ENCODE measurements at places on chromosomes 2 and 18.

- DNase-seq = no peak
These were observed 103.1 kb downstream of the CCDC85A start for GRCh38 chr2:56286936-56287335.

GRCh38 chr2:151367571-151367970 lies 10.2 kb downstream of the TNFAIP6 start:
- no peak for DNase-seq

DNA sequence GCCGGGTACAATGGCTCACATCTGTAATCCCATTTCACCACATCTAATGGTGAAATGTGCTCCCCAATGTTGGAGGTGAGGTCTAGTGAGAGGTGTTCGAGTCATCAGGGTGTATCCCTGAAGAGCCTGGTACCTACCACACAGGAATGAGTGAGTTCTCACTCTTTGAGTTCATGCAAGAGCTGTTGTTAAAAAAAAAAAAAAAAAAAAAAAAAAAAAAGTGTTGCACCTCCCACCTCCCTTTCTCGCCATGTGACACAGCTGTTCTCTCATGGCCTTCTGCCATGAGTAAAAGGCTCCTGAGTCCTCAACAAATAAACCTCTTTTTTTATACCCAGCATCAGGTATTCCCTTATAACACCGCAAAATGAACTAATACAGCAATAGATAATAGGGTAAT lies 106.3 kb downstream of the C2orf74 start:
- no peak for DNase-seq

DNA sequence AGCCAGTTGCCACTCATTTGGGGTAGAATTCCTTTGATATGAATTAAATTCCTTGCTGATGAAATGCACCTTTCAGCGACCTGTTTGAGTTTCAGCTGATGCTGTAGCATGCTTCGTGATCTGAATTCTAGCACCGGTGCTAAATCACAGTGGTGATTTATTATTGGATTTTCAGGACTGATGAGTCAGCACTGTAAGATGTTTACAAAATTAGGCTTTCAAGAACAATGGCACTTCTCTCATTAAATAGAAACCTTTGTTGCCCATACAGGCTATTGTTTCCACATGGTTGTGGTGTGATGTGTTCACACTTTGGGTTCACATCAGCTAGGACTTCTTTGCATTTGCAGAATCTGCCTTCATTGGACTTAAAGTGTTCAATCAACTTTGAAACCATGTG lies 687.7 kb downstream of the ARHGAP15 start:
- DNase-seq = no peak

DNA sequence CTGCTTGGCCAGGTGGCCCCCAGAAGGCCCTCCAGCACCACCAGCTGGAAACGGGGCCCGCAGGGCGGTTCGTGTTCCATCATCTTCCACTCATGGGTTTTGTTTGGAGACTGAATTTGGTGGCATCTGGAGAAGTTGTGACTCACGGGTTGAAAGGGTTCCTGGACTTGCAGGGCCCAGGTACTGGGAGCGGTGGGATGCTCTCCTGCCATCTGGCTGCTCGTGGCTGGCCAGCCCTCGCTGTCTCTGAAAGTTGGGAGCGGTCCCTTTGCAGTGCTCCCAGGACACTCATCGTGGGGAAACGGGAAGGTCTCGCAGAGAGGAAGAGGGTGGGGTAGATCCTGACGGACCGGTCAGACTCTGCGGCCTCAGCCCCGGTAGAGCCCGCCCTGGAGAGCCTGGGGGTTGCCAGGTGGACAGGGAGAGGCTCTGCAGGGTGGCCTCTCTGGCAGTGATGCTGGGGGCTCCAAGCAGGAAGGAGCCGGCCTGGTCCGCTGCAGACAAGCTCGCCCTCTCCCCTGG lies 47.5 kb downstream of the TWIST2 start:
- no peak for DNase-seq

GRCh38 chr2:16085073-16085472 lies 144.7 kb downstream of the MYCN start:
- DNase-seq = no peak

DNA sequence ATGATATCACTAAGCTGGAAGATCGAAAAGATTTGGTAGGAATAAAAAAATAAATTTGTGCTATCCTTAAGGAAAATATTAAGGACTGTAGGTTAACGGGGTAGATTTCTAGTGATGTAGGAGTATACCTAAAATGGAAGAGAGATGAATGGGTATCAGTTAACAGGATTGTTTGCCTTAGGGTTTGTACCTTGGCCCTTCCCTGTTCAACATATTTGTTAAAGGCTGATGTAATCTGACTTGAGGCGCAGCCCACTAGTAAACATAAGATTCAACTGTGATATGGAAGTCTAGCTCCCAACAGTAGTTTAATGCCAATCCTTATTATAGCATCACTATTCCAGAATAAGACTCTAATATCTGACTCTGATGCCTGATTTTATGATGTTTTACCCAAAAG lies 685.2 kb downstream of the DCC start:
- peak; percentile 20 for DNase-seq

DNA sequence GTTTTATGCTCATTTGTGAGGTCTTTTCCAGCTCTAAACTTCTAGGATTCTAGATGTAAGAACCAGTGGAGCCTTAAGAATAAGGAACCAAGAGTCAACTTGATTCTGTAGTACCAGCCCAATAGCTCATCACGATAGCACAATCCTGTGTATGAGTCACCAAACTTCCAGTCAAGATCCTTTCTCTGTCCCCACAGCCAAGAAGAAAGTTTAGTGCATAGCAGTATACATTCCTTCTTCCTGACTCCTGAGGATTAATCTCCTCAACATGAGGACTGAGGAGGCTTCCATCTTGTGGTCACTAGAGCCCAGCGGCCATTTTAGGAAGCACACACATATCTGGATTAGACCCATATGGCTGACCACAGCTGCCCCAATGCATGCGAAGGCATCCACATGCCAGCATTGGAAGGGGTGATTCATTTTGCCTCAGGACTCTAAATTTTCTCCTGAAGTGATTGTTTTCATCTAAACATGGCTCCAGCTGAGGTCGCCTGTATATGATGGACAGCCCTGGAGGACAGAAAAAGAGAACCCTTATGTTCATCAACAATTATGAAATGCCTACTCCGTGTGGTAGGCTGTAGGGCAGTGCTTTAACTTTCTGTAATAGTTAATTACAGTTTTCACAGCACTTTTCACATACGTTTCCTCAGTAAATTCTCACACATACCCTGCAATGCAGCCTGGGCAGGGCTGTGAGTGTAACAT lies 53.5 kb downstream of the RASGRP3 start:
- DNase-seq = no peak

- DNase-seq = no peak
These were observed 5.6 kb downstream of the CROCC2 start for GRCh38 chr2:240911641-240912265.

- DNase-seq = no peak
These were observed 401.9 kb downstream of the LRP1B start for GRCh38 chr2:141728886-141729285.

DNA sequence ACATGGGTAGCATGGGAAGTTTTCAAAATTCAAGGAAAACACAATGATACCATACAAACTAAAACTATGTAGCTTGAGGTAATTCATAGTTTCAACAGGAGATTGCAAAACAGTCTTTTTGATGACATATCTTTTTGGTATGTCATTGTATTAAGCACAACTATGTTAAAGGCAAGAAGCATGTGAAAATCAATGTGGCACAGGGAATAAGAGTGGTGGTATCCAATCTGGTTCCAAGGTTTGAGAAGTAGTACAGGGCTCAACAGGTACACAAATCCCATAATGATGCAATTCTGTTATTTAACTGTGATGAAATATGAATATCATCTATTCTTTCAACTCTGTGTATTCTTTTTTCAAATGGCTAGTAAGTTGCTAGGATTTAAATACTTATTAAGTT lies 16.4 kb upstream of the DLX2 start:
- no peak for DNase-seq

DNA sequence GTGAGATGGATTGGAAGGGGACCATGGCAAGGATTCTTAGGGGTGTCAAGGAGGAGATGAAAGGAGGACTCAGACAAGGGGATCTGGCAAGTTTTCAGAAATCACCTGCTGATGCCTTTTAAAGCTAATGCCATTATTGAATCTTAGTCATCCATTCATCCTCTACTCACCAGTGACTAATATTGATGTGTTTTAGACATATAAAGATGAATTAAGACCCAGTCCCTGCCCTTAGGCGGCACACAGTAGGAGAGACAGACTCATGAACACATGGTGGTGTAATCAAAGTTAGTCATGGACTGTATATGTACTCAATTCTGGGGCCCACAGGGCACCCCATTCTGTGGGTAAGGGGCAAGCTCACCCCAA lies 56.5 kb upstream of the ATL2 start:
- no peak for DNase-seq

DNA sequence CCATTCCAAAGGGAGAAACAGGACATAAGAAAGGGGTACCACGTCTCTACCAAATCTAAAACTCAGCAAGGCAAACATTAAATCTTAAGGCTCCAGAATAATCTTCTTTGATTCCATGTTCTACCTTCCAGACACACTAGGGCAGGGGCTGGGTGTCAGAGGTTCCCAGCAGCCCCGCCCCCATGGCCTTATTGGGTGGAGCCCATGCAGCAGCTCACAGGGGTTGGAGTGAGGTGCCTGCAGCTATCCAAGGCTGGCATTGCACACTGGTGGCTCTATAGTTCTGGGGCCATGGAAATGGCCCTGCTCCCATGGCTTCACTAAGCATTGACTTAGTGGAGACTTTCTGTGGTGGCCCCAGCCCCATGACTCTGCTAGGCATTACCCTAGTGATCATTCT lies 14.9 kb upstream of the OSR1 start:
- no peak for DNase-seq

- DNase-seq = no peak
These were observed 371 bp upstream of the LCLAT1 start for GRCh38 chr2:30446602-30447148.

DNA sequence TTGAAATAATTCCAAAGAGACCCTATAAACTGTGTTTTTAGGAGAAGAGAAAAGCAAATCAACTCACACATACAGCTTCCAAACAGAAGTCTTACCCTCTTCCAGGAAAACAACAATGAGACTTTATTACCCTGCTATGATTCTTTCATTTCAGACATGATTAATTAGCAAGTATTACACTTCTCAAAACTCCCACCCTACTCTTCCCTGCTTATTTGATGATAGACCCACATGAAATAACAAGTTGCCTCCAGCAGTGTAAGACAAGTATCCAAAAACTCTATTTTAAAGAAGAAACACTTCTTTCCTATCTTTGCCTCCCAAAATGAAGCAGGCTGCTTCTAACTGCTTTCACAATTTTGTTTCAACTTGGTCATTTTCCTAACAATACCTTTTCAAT lies 4.1 kb downstream of the FIGN start:
- no peak for DNase-seq

GRCh38 chr18:57984490-57985115 lies 59.4 kb upstream of the NEDD4L start:
- DNase-seq = no peak

GRCh38 chr2:205539603-205540002 lies 142.7 kb upstream of the NRP2 start:
- no peak for DNase-seq

GRCh38 chr2:9690716-9691498 lies 60.1 kb upstream of the YWHAQ start:
- DNase-seq = no peak

- no peak for DNase-seq
These were observed 19.3 kb upstream of the HPCAL1 start for GRCh38 chr2:10283106-10284062.

GRCh38 chr2:156553714-156554442 lies 117.7 kb downstream of the GPD2 start:
- DNase-seq = no peak

- DNase-seq = peak; percentile 70
These were observed 1.4 kb upstream of the HPCAL1 start for GRCh38 chr2:10300997-10301940.

- no peak for DNase-seq
These were observed 13.6 kb downstream of the CIB4 start for GRCh38 chr2:26627350-26628105.

- DNase-seq = no peak
These were observed 54.7 kb downstream of the DTNB start for GRCh38 chr2:25618676-25619075.

GRCh38 chr2:120239488-120240287 lies 13.0 kb upstream of the RALB start:
- DNase-seq = no peak

- DNase-seq = peak; percentile 44
These were observed 85.3 kb downstream of the CDC42EP3 start for GRCh38 chr2:37585982-37586621.

GRCh38 chr2:29187926-29188325 lies 72.7 kb downstream of the CLIP4 start:
- no peak for DNase-seq

DNA sequence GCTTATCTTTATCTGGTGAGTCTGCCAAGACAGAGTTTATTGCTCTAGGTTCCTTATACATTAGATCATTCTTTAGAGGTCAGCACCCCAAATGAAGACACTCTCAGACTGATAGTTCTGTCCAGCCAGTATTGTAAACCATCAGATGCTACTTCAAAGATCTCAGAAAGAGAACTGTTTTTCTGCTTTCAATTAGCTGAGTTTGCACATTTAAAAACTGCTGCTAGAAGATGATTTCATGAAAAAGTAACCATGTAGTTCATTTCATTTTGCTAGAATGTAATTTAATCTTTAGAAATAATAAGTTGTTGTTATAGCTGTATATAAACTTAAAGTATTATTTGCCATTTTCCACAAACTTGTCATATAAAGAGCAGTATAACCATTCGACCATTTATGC lies 344.5 kb upstream of the ATP5MC3 start:
- DNase-seq = no peak

DNA sequence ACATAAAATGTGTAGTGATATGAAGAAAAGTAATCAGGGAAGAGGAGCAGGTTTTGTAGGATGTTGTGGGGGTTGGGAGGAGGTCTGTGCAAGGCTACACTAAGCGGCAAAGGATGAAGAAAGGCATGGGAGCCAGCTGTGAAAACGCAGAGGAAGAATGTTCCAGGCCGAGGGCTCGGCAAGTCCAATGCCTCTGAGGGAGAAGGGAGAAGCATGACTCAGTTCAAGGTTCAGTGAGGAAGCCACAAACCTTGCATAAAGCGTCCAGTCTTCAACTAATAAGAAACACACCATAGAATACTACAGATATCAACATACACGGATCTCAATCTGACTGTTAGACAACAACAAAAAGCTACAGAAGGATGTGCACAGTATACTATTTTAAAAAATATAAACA lies 16.2 kb downstream of the EPB41L3 start:
- DNase-seq = no peak

Data from colonic mucosa (tissue), 4 donors.